ENCODE measurements at places on chromosomes 7 and 10.

- no peak for DNase-seq
Observed at GRCh38 chr10:79023240-79024162, 45.3 kb upstream of the ZMIZ1 start.

DNA sequence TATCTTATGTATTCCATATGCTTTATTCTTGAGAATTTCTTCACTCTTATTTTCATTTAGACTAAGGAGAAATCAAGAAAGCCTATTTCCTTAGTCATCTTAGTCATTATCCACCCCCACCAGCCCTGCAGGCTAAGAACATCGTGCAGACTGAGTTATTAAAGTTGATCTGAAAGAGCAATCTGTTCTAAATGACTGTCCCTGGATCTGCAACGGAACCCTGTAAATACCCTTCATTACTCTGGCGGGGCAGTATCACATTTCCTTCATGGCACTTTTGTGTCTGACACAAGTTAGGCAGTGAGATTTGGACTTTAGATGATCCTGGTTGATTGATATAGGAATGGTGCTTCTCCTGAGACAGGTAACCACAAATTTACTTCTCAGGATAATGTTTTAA is 3.5 kb upstream of the MYPN start:
- DNase-seq: no peak

DNA sequence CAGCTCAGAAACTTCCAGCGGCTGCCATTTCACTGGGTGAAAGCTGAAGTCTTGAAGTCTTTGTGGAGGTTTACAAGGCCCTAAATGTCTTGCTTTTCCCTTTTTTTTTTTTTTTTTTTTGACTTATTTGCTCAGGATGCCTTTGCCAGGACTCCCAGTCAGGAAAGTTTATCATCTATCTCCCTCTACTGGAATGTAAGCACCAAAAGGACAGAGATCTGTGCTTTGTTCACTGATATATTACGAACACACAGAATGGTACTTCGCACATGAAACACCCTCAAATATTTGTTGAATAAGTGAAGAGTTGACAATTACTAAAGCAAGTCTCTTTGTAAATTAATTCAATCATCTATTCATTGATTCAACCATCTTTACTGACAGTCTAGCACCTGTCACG is 23.2 kb downstream of the ABCB4 start:
- DNase-seq: no peak

- no peak for DNase-seq
Observed at GRCh38 chr10:127302343-127302742, 106.0 kb upstream of the INSYN2A start.

- DNase-seq: no peak
Observed at GRCh38 chr10:132186488-132187429, at the start of gene DPYSL4. Gene DPYSL4 (plus strand): TSS chr10:132186948. CDS start chr10:132187064, 116 bp downstream.

- DNase-seq: no peak
Observed at GRCh38 chr10:112985690-112986543, 35.9 kb downstream of the TCF7L2 start.

- DNase-seq: no peak
Observed at GRCh38 chr7:31950091-31950755, 120.0 kb downstream of the PDE1C start.

DNA sequence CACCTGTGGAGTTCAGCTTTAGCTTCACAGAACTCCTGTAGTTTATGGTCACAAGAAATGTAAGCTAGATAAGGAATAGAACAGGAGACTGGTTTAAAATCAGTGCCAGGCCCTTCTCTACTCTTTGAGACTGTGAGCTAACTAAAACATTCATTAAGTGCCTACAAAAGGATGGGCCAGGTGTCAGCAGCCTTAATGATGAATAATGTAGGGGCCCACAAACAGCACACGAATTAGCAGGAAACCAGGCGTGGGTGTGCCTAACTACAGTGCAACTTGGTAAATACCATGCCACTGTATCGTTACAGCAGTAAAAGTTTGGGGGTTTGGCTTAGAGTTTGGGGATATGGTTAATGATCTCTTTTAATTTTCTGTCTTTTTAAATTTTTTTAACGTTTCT is 6.1 kb upstream of the ABLIM1 start:
- no peak for DNase-seq

GRCh38 chr10:13079776-13080050 is 20.2 kb upstream of the OPTN start:
- no peak for DNase-seq

- no peak for DNase-seq
Observed at GRCh38 chr10:103617602-103618385, 124.3 kb downstream of the NEURL1 start.

- no peak for DNase-seq
Observed at GRCh38 chr10:78171633-78172400, 138.2 kb downstream of the RPS24 start.

DNA sequence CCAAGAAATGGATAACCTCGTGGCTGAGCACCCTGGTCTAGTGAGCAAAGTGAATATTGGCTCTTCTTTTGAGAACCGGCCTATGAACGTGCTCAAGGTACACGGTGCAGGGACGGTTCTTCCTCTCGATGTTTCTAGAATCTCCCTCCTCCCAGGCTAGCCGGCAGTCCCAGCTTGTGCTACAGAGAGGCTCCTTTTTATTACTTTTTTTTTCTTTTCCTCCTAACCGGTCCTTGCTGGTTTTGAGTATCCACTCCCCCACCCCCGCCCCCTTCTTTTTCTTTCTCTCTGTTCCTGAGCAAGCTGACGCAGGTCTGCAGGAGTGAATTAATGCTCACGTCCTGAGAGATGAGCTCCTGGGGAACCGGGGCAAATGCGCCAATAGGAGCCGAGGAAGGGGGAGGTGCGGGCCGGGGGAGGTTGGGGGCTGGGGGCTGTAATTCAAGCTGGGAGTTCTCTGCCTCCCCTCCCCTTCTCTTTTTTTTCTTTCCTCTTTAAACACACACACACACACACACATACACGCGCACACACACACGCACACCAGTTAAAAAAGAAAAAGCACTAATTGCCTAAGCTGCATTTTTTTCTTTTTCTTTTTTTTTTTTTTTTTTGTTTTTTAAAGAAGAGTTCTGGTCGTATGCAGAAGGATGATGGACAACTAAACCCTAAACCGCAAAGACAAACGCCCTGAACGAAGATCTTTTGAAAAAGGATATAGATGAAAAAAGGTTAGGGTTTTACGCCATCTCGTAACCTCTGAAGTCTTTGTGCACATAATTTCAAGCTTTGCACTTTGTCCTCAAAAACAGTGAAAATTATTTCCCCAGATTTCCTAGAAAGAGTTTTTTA is 6.6 kb downstream of the CPA2 start:
- peak; percentile 84 for DNase-seq

GRCh38 chr10:51718804-51719291 is 19.5 kb upstream of the CSTF2T start:
- DNase-seq: no peak

- no peak for DNase-seq
Observed at GRCh38 chr7:27547401-27547800, 115.3 kb downstream of the HIBADH start.

GRCh38 chr7:131898418-131898817 is 342.0 kb upstream of the PODXL start:
- no peak for DNase-seq

- no peak for DNase-seq
Observed at GRCh38 chr10:112424651-112425050, 22.1 kb downstream of the ZDHHC6 start.

GRCh38 chr10:122461367-122461728 is at the start of gene HTRA1:
Gene HTRA1 (plus strand): TSS chr10:122461553. CDS start chr10:122461653, 100 bp downstream.
- peak; percentile 11 for DNase-seq
